ENCODE measurements at places on chromosomes 16 and 17. TPM values are rescaled to one million over a fixed set of nuclear protein-coding genes. Genes with fewer than 3 reads are reported as not detected.

Gene ASB16
- total RNA-seq = not detected

Gene BRCA1
- 5.8 TPM for total RNA-seq

Gene MGAT5B
- total RNA-seq = 2.0 TPM

DNA sequence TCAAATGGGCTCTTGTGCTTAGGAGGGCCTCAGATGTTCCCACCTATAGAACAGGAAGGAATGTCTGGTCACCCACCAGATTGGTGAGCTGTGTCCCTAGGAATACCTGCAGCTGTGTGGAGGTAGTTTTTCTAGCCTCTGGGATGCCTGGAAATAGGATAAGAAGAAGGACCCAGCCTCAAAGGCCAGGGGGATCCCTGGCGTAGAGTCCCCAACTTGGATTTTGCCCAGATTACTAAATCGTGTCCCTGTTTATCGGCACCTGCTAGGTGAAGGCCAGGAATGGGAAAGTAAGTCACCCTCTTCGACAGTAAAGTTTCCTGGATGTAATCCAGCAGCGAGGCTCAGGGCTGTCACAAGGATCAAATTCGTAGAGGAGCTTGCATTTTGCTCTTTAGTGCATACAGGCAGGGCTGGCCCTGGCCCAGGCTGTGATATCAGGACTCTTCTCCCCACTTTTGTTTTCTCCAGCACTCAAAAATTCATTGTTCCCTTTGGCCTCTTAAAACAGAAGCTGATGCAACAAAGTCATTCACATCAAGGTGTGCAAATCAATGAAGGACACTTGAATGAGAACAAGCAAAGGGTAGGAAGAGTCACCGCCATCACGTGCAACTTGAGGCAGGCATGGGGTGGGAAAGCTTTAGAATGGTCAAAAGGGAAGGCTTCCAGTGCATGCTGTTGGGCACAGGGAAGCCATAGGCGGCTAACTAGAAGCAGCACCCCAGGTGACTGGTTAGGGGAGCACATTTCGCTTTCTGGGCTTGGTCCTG lies 7.5 kb downstream of the SLC13A2 start:
- H3K4me3 ChIP-seq = no peak overlapping the region
- no peaks in the 10 kb centered on the region for H3K4me1 ChIP-seq
- H3K27me3 ChIP-seq = peaks cover 18% of the 10 kb centered on the region
- no peak overlapping the region for H3K27ac ChIP-seq
- DNase-seq = no peak

GRCh38 chr16:67525176-67525860 lies 3.3 kb upstream of the RIPOR1 start:
- no peak overlapping the region for H3K27ac ChIP-seq
- H3K36me3 ChIP-seq = no peaks in the 10 kb centered on the region
- DNase-seq = no peak
- peaks cover 25% of the 10 kb centered on the region for H3K4me1 ChIP-seq
- H3K4me3 ChIP-seq = no peak overlapping the region

GRCh38 chr17:66462010-66462409 lies 159.6 kb downstream of the PRKCA start:
- peaks cover 22% of the 10 kb centered on the region for H3K4me1 ChIP-seq
- peaks cover 29% of the 10 kb centered on the region for H3K36me3 ChIP-seq
- DNase-seq = no peak
- no peak overlapping the region for H3K27ac ChIP-seq
- H3K4me3 ChIP-seq = no peak overlapping the region

DNA sequence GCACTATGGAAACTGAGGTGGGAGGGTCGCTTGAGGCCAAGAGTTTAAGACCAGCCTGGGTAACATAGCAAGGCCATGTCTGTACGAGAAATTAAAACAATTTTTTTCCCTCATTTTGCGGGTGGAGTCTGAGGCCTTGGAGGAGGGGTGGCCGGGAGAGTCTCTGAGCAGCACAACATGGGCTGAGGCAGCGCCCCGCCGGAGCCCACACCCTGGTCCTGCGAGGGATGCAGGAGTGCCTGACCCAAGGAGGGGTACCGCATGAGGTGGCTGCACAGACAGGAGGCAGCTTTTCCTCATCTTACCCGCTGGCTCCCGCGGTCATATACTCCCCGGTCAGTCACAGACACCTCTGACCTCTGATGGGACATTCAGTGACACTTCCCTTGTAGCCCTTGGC lies 67.7 kb downstream of the MSI2 start:
- peaks cover 18% of the 10 kb centered on the region for H3K4me1 ChIP-seq
- H3K4me3 ChIP-seq = no peak overlapping the region
- no peaks in the 10 kb centered on the region for H3K27me3 ChIP-seq
- H3K27ac ChIP-seq = no peak overlapping the region

- H3K4me1 ChIP-seq = no peaks in the 10 kb centered on the region
- H3K4me3 ChIP-seq = no peak overlapping the region
- no peak overlapping the region for H3K27ac ChIP-seq
- DNase-seq = no peak
- H3K36me3 ChIP-seq = peaks cover 33% of the 10 kb centered on the region
Observed at GRCh38 chr16:27588057-27588456, 38.1 kb downstream of the KATNIP start.
